ENCODE measurements at places on chromosomes 12 and 14.

DNA sequence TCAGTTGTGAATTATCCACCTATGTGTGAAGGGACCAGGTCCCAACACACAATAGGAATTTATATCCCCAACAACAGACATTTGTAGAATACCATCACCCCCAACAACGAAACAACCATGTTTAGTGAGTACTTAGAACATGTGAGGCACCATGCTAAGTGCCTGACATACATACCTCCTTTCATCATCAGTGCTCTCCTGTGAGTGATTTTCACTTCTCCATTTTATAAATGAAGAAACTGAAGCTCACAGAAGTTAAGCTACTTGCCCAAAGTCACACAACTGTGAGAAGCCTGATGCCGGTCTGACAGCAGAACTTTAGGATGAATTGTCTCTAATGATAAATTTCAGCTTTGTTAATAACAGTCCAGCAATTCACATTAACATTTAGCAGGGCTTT lies 35.4 kb downstream of the SPTB start:
- DNase-seq = no peak
- H3K4me3 ChIP-seq = no peak overlapping the region
- H3K27ac ChIP-seq = no peak overlapping the region
- peaks cover 62% of the 10 kb centered on the region for H3K27me3 ChIP-seq
- no peaks in the 10 kb centered on the region for H3K36me3 ChIP-seq

- no peak overlapping the region for H3K4me3 ChIP-seq
- peak; percentile 32 for DNase-seq
- H3K36me3 ChIP-seq = peaks cover 86% of the 10 kb centered on the region
- no peak overlapping the region for H3K27ac ChIP-seq
Measured at GRCh38 chr14:24411443-24412389, 12.9 kb downstream of the NYNRIN start.

DNA sequence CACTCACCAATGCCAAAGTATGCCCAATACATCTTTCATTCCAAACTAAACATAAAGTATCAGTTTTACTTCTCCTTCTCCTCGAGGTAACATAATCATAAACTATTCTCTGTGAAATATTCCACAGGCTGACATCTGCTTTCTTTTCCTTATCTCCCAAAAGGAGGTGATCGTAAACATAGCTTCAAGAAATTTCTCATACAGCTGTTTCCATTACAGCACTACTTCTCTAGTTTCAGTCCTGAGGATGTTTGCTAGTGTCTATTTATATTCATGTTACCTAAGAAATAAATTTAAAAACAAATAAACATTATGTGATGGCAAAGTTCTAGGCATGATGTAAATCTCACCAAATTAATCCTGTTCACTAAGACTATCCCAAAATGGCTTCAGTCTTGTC lies 90.1 kb upstream of the CPSF6 start:
- H3K36me3 ChIP-seq = no peaks in the 10 kb centered on the region
- no peak overlapping the region for H3K4me3 ChIP-seq
- peaks cover 33% of the 10 kb centered on the region for H3K4me1 ChIP-seq
- DNase-seq = no peak
- no peak overlapping the region for H3K27ac ChIP-seq

GRCh38 chr12:24649634-24650033 lies 299.3 kb downstream of the BCAT1 start:
- DNase-seq = no peak
- no peak overlapping the region for H3K27ac ChIP-seq
- no peaks in the 10 kb centered on the region for H3K27me3 ChIP-seq
- H3K36me3 ChIP-seq = no peaks in the 10 kb centered on the region
- H3K4me3 ChIP-seq = no peak overlapping the region
- no peaks in the 10 kb centered on the region for H3K4me1 ChIP-seq

DNA sequence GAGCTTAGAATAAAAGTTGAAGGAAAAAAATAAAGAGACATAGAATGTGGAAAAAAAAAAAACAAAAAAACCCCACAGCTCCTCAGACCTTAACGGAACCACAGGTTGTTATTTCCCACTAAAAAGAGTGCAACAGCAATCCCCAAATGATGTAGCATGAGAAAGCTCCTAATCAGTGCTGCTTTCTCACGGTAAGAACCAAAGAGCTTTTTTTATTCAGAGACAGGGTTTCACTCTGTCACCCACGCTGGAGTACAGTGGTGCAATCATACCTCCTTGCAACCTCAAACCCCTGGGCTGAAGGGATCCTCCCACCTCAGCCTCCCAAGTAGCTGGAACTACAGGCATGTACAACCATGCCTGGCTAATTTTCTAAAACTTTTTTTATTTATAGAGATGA lies 13.3 kb downstream of the NDUFA12 start:
- peaks cover 17% of the 10 kb centered on the region for H3K36me3 ChIP-seq
- no peaks in the 10 kb centered on the region for H3K27me3 ChIP-seq
- H3K4me1 ChIP-seq = no peaks in the 10 kb centered on the region

DNA sequence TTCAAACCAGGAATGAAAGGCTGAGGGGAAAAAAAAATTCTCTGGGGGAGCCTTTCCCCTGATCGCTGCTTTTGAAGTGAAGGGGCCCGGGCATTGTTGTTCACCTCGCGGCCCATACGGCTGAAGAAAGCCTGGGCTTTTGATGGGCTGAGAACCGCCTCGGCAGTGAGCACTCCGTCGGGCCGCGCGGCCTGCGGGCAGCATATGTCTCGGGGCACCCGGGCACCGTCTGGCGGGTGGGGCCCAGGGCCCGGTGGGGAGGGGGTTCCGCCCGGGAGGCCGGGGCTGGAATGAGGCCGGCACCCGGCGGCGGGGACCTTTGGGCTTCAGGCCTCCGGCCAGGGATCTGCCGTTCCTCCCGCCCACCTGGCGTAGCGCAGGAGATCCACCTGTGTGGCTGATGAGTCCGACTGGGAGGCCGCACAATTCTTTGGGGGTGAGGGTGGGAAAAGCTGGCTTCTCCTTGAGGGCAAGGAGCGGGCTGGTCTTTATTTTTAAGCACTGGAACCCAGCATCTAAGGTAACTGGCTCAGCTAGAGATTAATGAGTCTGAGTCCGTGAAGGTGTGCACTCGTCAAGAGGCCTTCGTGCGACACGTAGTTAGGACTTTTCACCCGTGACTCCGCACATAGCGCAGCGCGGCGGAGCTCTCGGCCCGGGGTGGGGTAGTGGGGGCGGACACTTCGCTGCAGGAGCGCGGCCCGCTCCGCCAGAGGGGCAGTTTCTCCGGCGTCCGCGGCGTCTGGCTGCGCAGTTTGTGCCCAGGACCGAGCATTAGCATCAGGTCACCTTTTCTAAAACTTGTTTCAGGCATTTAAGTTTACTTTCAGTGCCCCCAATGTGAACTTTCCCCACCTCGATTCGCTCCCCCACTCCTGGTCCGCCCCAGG lies 10.6 kb downstream of the FOXA1 start:
- peaks cover 51% of the 10 kb centered on the region for H3K27me3 ChIP-seq
- peaks cover 4% of the 10 kb centered on the region for H3K36me3 ChIP-seq
- H3K27ac ChIP-seq = peak overlapping the region; percentile 97
- peak overlapping the region; percentile 34 for H3K4me3 ChIP-seq
- peak; percentile 81 for DNase-seq

DNA sequence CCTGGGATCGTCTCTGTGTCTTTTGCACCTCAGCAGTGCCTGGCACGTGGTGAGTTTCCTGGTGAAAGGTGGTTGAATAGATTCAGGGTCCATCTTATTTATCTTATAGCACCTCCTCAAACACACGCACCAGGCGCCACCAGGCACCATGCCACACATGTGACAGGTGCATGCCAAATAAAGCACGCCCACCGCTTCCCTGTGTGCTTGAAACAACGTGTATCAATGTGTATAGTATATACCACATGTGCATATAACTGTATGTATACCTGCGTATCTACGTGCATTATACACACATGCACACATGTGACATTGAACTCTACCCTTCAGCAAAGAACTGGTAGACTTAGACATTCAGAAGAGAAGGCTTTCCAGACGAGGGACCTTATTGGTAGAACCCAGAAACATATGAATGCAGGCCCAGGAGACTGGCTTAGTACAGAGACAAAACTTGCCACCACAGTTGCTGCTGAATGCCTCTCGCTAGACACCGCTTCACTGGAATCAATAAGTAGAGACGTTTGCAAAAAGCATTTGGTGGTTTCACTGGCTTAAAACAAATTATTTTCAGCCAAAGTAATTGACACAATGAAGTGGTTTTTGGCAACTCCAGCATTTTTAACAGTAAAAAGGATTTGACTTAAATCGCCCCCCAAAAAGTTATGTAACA lies 10.0 kb downstream of the EML1 start:
- H3K27me3 ChIP-seq = no peaks in the 10 kb centered on the region
- H3K4me1 ChIP-seq = no peaks in the 10 kb centered on the region
- DNase-seq = no peak
- no peak overlapping the region for H3K4me3 ChIP-seq
- H3K27ac ChIP-seq = no peak overlapping the region
- H3K36me3 ChIP-seq = no peaks in the 10 kb centered on the region

GRCh38 chr14:57189070-57189469 lies 79.6 kb downstream of the EXOC5 start:
- no peak for DNase-seq
- no peaks in the 10 kb centered on the region for H3K4me1 ChIP-seq
- no peak overlapping the region for H3K27ac ChIP-seq
- H3K4me3 ChIP-seq = no peak overlapping the region
- peaks cover 22% of the 10 kb centered on the region for H3K27me3 ChIP-seq

GRCh38 chr14:87952307-87953094 lies 40.5 kb downstream of the GALC start:
- H3K27me3 ChIP-seq = no peaks in the 10 kb centered on the region
- H3K4me3 ChIP-seq = no peak overlapping the region
- DNase-seq = no peak
- H3K4me1 ChIP-seq = no peaks in the 10 kb centered on the region

GRCh38 chr12:23707270-23707669 lies 242.2 kb downstream of the SOX5 start:
- no peaks in the 10 kb centered on the region for H3K27me3 ChIP-seq
- H3K4me3 ChIP-seq = no peak overlapping the region
- H3K4me1 ChIP-seq = no peaks in the 10 kb centered on the region
- H3K27ac ChIP-seq = no peak overlapping the region

DNA sequence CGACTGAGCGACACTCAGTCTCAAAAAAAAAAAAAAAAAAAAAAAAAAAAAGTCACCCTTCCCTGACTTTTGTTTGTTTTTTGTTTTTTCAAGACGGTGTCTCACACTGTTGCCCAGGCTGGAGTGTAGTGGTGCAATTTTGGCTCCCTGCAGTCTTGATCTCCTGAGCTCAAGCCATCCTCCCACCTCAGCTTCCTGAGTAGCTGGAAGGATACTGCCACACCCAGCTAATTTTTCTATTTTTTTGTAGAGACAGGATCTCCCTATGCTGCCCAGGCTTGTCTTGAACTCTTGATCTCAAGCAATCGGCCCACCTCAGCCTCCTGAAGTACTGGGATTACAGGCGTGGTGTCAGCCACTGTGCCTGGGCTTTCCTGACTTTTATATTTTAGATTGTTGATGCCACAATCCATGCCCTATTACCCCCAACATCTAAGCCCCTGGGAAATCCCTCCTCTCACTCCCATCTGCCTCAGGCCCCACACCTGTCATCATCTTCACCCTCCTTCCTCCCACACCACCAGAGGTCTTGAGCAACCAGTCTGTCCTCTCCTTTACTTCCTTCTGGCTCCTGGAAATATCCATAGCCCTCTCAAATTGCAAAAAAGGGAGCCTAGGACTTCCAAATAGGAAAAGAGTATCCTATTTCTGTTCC lies 7.8 kb downstream of the IKZF4 start:
- no peak for DNase-seq
- peaks cover 55% of the 10 kb centered on the region for H3K36me3 ChIP-seq
- H3K4me1 ChIP-seq = peaks cover 9% of the 10 kb centered on the region
- no peaks in the 10 kb centered on the region for H3K27me3 ChIP-seq
- peak overlapping the region; percentile 17 for H3K27ac ChIP-seq

GRCh38 chr12:5798242-5799015 lies 146.6 kb downstream of the ANO2 start:
- H3K4me1 ChIP-seq = no peaks in the 10 kb centered on the region
- H3K36me3 ChIP-seq = no peaks in the 10 kb centered on the region
- DNase-seq = no peak
- no peak overlapping the region for H3K27ac ChIP-seq
- H3K4me3 ChIP-seq = no peak overlapping the region
- peaks cover 6% of the 10 kb centered on the region for H3K27me3 ChIP-seq

- H3K36me3 ChIP-seq = no peaks in the 10 kb centered on the region
- peak; percentile 67 for DNase-seq
- no peaks in the 10 kb centered on the region for H3K4me1 ChIP-seq
- peak overlapping the region; percentile 30 for H3K27ac ChIP-seq
- H3K27me3 ChIP-seq = no peaks in the 10 kb centered on the region
Measured at GRCh38 chr12:806200-806791, 53.9 kb downstream of the WNK1 start.

DNA sequence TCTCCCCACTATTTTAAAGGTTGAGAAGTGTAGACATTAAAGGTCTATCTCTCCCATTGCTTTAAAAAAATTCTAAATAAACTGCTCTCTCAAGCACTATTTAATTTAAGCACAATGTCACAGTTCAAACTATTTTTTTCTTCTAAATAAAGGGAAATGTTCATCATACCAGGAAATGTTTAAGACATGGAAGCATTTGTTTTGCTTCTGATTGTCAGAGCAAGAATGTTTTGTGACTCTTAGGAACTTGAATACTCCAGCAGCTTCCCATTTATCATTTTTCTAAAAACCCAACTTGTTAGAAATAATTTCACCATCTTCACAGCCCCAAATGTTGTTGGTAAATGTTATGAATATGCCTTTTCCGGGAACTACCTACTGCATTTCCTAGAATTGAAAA lies 121.8 kb upstream of the NTF3 start:
- H3K27me3 ChIP-seq = no peaks in the 10 kb centered on the region
- no peak overlapping the region for H3K27ac ChIP-seq
- peaks cover 19% of the 10 kb centered on the region for H3K4me1 ChIP-seq
- no peak for DNase-seq
- H3K4me3 ChIP-seq = no peak overlapping the region

GRCh38 chr12:107736914-107737313 lies 24.0 kb downstream of the PRDM4 start:
- DNase-seq = no peak
- no peak overlapping the region for H3K4me3 ChIP-seq
- peaks cover 83% of the 10 kb centered on the region for H3K36me3 ChIP-seq
- H3K27me3 ChIP-seq = no peaks in the 10 kb centered on the region

GRCh38 chr14:75515629-75515996 lies 6.7 kb upstream of the BATF start:
- H3K27me3 ChIP-seq = peaks cover 8% of the 10 kb centered on the region
- H3K4me3 ChIP-seq = no peak overlapping the region
- no peak for DNase-seq
- H3K27ac ChIP-seq = no peak overlapping the region

- H3K4me1 ChIP-seq = no peaks in the 10 kb centered on the region
- H3K27me3 ChIP-seq = no peaks in the 10 kb centered on the region
- H3K36me3 ChIP-seq = no peaks in the 10 kb centered on the region
Measured at GRCh38 chr12:43029971-43030370, 440.4 kb upstream of the PRICKLE1 start.

GRCh38 chr12:16269946-16270345 lies 7.5 kb downstream of the SLC15A5 start:
- H3K4me1 ChIP-seq = no peaks in the 10 kb centered on the region
- no peak overlapping the region for H3K27ac ChIP-seq
- H3K36me3 ChIP-seq = no peaks in the 10 kb centered on the region

DNA sequence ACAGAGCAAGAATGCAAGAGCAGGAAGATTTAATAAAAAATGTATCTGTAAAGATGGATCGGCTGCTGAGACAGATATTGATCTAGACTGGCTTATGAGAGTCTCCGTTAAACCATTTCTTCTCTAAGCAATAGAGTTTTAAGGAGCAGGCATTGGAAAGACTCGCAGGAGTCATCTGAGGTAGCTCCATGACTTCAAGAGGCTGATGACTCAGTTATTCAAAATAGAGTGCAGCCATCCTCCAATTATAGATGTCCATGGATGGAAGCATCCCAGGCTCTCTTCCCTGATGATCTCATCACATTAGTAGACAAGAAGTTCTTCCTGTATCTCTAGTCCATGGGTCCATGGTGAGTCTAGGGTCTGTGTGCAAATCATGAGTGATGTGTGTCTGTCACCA lies 638.3 kb upstream of the TMEM132C start:
- no peaks in the 10 kb centered on the region for H3K27me3 ChIP-seq
- DNase-seq = no peak
- no peaks in the 10 kb centered on the region for H3K36me3 ChIP-seq
- H3K4me3 ChIP-seq = no peak overlapping the region
- H3K27ac ChIP-seq = no peak overlapping the region

Data from large intestine (tissue), 12 donors.